Right renal cortex interstitium (tissue), 3 donors: ENCODE measurements at places on chromosomes 3 and 15. TPM values are rescaled to one million over a fixed set of nuclear protein-coding genes. Genes with fewer than 3 reads are reported as not detected.

DNA sequence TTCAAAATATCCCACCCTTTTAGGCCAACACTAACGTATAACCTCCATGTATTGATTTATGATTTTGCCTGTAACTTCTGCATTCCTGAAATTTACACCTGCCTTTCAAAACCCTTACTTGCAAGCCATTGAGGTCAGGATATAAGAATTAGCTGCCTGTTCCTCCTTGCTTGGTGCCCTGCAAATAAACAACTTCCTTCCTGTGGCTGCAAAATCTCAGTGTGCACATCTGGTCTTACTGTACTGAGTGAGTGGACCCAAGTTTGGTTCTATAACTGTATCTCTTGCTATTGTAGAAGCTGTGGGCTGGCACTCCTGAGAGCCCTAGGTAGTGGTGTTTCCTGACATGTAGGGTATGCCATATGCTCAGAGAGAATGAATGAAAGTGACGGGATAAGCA is 191.1 kb upstream of the RASGRP1 start:
- DNase-seq = no peak

- no peak for DNase-seq
Measured at GRCh38 chr3:70090322-70090913, 90.9 kb downstream of the SAMMSON start.

SLC28A1 gene
- 7.4 TPM for polyA plus RNA-seq

GRCh38 chr3:156373095-156373494 is 181.8 kb downstream of the SSR3 start:
- DNase-seq = no peak

MUC20 gene
- polyA plus RNA-seq = 18.1 TPM

DNA sequence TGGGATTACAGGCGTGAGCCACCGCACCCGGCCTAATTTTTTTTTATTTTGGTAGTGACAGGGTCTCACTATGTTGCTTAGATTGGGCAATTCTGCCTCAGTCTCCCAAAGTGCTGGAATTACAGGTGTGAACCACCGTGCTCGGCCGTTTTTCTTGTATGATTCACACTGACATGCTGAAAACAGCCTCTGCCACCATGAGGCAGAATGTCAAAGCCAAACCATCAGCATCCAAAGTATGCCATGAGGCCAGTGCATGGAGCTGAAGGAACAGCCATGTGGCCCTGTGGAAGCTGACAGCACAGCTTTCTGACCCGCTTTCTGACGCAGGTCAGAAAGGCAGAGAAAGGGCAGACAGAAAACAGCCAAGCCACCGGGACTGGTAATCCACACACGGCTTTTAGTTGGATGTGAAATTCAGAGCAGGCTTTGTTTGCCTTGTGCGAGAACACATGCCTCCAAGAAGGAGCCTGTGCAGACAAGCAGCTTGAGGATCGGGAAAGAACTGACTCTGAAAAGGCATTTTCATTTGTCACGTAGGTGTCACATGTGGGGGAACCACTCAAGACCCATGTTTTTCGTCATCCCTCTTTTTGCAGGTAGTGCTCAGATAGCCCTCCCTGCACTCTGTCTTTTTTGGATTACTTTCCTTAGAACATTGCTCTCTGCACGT is 25.1 kb downstream of the XYLB start:
- no peak for DNase-seq

DNA sequence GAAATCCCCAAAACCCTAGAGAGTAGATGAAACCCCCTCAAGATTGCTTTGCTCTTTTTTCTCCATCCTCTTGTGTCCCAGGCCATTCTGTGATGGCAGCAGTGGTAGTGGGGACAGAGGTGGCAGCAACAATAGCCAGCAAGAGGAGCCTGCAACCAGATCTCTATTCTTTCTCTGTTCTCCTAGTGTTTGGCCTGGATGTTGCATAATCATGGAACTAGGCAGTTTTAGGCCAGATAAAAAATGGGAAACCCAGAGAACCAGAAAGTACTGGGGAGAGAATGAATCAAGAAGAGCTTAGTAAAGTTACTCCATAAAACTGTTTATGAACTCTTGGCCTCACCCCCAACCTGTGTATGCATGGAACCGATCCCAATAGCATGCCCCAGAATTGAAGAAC is 52.3 kb downstream of the CTNNB1 start:
- DNase-seq = no peak

GRCh38 chr3:107884028-107884427 is 206.8 kb downstream of the CD47 start:
- no peak for DNase-seq

ATP1B3 gene
- 211 TPM for polyA plus RNA-seq

SLC30A4 gene
- 8.5 TPM for polyA plus RNA-seq

DNA sequence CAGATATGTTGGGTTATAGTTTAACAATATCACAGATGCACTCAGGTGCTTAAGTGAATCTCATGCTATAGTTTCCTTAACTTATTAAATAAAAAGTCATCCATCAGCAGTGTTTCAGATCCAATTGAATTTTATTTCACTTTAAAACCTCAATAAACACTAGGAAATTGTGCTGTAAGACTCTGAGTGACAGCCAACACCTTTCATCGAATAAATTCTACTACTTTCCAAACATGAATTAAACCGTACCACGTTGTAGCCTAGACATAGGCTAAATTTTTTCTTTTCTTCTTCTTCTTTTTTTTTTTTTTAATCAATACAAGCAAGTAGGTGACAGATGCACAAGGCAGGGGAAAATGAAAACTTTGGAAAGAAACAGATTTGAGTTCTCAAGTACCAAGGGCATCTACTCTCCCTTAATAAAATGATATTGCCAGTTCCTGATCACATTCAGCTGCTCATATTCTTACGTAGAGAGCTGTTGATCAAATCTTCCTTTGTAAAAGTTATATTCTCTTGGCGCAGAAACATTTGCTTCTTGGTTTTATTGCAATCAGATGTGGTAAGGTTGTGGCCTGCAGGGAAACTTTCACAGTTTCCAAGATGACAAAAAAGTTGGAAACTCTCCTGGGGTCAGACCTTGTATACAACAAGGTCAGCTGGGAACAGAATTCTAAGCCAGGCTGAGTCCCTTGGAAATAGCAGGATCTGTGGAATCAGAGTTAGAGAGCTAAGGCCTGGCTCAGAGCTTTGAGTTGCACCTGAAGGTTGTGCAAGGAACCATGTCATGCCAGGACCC is 147.7 kb downstream of the CD47 start:
- DNase-seq = no peak
